Thoracic aorta (tissue), 2 donors: ENCODE measurements at places on chromosomes 1 and 21.

DNA sequence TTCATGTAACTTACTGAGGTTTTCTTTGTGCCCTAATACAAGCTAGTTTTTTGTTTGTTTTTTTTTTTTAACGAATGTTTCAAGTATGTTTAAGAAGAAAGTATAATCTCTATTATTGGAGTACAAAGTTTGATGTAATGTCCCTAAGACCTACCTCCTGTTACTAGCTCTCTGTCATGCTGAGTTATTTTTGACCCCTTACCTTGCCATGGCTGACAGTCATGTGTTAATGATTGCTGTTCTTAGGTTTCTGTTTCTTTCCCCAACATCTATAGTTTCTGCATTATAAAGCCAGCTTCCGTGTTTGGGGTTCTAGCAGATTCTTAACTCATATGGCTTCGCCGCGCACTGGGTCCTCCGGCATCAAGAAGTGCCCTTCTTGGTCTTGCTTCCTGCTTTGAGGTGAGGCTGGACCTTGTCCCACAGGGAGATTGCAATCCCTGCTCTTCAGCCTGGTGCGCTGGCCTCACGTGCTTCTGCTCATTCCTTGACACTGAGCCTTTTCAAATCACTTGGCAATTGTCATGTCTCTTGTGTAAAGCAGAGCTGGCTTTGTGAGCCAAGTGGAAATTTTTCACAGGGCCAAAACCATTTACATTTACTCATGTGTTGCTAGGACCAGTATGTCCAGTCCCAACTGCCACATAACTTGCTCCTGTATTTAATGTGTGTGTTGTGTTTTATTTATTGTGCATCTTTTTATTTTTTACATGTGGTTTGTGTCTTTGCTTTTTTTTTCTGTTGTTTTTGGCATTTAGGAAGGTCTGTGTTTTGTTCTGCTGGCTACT, 135.0 kb upstream of the COL6A1 start:
- no peak for DNase-seq

- no peak for DNase-seq
These were observed 151.5 kb downstream of the CLEC20A start for GRCh38 chr1:178345238-178345637.

- DNase-seq = no peak
These were observed 15.2 kb downstream of the DOP1B start for GRCh38 chr21:36171741-36172331.

- DNase-seq = peak; percentile 69
These were observed at the start of gene EXO1 for GRCh38 chr1:241847796-241848685. Gene EXO1 (plus strand): TSS chr1:241848204. CDS start chr1:241850426, 2,222 bp downstream.

DNA sequence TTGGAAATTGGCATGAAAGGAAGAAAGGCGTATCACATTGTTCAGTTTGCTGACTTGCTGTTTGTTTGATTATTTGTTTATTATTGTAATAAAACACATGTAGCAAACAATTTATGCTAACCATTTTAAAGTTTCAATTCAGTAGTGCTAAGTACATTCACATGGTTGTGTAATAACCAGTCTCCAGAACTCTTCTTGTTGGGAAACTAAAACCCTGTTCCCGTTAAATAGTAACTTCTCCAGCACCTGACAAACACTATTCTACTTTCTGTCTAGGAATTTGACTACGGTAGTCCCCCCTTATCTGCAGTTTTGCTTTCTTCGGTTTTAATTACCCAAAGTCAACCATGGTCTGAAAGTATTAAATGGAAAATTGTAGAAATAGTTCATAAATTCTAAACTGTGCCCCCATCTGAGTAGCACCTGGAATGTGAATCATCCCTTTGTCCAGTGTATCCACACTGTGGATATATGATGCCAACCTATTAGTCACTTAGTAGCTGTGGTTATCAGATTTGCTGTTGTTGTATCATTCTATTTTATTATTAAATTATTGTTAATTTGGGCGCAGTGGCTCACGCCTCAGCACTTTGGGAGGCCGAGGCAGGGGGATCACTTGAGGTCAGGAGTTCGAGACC, 5.5 kb downstream of the MORC3 start:
- no peak for DNase-seq

- no peak for DNase-seq
These were observed 10.6 kb downstream of the XKR8 start for GRCh38 chr1:27970401-27970800.

- DNase-seq = peak; percentile 25
These were observed 3.9 kb upstream of the CD1C start for GRCh38 chr1:158285756-158286241.

DNA sequence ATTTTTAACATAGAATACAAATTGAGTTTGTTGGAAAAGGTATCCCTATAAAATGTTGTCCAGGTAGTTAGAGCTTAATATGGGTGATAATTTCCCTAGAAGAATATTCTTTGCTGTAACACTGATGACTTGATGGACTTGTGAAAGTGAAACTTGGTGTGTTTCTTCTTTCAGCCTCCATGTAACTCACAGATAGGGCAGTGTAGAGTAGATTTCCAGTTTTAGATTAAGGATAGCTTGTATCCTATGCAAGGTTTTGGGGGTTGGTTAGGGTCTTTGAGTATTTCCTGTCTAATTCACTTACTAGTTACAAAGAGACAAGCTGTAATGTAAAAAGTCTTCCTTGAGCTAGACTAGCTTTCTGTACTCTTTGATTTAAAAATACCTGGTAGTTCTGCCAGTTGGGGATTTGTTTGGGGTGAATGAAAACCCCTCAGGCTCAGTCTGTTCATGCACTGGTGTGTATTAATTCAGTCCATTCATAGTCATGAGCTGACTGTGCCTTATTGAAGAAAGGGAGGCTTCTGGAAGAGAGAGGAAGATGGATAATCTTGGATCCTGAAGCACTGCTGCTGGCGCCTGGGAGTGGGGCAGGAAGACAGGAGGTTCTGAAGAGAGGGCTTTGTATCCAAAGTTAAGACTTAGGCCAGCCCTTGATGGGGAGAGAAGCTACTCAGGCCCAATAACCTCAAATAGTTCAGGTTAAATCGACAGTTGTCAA, 83.6 kb downstream of the CAMTA1 start:
- no peak for DNase-seq

DNA sequence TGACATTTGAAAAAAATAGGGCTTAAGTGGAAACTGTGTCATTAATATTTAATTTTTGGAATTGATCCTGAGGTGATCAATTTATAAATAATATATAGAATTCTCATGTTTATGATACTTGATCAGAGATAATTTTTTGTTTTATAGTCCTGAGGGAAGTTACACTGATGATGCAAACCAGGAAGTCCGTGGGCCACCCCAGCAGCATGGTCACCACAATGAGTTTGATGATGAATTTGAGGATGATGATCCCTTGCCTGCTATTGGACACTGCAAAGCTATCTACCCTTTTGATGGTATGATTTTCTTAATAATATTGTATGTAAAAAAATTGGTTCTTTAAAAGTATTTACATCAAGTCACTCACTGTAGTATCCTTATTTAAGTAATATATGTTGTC, 101.2 kb downstream of the FNBP1L start:
- DNase-seq = no peak
